ENCODE measurements at places on chromosomes 11 and 22.

DNA sequence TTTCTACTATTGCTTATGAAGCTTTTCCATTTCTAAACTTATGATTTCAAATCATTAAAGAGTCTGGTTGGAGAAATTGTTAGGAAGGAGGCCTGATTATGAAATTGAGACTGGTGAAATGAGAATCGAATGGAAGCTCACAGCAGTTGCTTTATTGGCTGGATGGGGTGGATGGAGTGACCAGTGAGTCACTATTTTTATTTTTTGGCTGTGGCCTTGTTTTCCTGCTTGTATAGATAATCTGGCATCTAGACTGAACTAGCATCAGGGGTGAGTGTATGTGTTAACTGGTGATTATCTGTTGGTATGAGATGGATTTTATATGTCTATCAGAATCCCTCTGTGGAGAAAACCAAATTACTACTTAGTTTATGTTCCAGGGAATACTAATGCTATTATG, 36.2 kb downstream of the UVRAG start:
- no peak for DNase-seq
- H3K4me1 ChIP-seq = no peaks in the 10 kb centered on the region
- H3K4me3 ChIP-seq = no peak overlapping the region
- H3K27me3 ChIP-seq = no peaks in the 10 kb centered on the region
- H3K27ac ChIP-seq = no peak overlapping the region

DNA sequence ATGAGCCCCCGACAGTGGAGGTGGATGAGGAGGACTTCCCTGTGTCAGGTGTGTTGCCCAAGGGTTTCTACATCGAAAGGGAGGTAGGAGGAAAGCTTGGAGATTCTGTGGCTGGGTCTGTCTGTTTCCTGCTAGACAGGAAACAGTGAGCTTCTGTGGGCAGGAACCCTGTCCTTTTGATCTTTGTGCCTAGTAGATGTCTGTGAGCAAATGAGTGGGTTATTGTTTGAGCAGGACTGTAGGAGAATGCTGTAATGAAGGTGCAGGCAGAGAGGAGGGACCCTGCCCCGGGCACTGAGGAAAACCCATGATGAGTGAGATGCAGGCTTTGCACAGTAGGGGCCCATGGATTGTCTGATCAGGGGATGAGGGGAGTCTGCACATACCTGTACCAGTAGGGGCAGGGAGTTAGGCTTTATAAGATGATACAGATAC, 14.0 kb downstream of the USP35 start:
- H3K27me3 ChIP-seq = no peaks in the 10 kb centered on the region
- H3K4me1 ChIP-seq = peaks cover 18% of the 10 kb centered on the region
- peaks cover 6% of the 10 kb centered on the region for H3K36me3 ChIP-seq
- peak overlapping the region; percentile 41 for H3K4me3 ChIP-seq
- peak overlapping the region; percentile 88 for H3K27ac ChIP-seq
- peak; percentile 73 for DNase-seq

DNA sequence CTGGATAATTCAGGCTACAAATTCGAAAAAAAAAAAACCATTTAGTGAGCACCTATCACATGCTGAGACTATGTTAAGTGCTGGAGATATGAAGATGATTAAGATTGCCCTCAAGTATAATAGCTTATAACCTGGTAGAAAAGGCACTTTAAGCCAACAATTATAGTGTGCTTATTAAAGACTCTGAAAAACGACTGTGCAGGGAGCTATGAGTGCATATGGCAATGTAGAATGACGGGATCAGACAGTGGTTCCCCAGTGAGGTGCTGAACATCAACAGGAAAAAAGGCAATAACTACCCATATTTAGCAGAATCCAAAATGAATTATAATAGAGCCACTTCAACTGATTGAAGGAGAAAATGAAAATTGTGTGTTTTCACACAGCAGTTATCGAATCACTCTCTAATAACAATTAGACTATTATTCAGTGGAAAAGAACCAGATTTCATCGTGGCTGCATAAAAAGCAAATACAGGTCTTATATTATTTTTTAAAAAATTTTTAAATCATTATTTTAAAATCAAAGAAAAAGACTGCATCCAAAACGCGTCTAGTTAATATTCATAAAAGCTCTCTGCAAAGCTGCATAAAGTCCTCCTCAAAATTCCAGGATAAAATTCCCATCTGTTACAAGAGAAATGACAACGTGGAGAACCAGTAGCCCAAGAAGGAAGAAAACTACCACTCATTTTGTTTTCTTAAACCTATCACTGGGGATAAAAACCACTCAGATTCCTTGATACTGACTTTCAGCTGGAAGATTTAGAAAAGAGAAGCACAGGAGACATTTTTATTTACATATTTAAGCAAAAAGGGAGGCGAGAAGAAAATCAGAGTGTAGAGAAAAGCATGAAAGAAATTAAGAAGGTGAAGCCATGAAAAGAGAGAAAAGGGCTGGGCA, 1.1 kb downstream of the MTMR2 start:
- no peak overlapping the region for H3K27ac ChIP-seq
- no peaks in the 10 kb centered on the region for H3K36me3 ChIP-seq
- peak overlapping the region; percentile 90 for H3K4me3 ChIP-seq
- peaks cover 5% of the 10 kb centered on the region for H3K4me1 ChIP-seq

- DNase-seq = no peak
- no peak overlapping the region for H3K4me3 ChIP-seq
- no peaks in the 10 kb centered on the region for H3K36me3 ChIP-seq
- no peaks in the 10 kb centered on the region for H3K4me1 ChIP-seq
Observed at GRCh38 chr22:47230251-47230650, 467.8 kb downstream of the TBC1D22A start.

DNA sequence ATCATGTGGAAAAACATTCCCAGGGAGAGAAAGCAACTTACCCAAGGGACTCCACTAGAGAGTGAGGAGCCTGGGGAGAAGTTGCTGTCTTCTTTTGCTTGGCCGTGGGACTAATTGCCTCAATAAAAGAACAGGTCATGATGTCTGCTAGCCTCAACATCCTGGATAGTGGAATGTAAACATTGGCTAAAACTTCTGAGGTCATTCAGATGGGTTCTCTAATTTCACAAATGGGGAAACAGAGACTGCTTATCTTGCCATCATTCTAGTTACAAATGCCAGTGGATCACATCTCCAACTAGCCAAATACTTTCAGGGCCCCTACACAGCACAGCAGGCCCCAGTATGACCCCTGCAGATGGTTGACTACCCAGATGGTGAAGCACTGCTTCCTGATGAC, 28.4 kb upstream of the PAMR1 start:
- H3K4me3 ChIP-seq = no peak overlapping the region
- no peak for DNase-seq
- peaks cover 3% of the 10 kb centered on the region for H3K27me3 ChIP-seq
- H3K4me1 ChIP-seq = no peaks in the 10 kb centered on the region
- H3K27ac ChIP-seq = no peak overlapping the region

DNA sequence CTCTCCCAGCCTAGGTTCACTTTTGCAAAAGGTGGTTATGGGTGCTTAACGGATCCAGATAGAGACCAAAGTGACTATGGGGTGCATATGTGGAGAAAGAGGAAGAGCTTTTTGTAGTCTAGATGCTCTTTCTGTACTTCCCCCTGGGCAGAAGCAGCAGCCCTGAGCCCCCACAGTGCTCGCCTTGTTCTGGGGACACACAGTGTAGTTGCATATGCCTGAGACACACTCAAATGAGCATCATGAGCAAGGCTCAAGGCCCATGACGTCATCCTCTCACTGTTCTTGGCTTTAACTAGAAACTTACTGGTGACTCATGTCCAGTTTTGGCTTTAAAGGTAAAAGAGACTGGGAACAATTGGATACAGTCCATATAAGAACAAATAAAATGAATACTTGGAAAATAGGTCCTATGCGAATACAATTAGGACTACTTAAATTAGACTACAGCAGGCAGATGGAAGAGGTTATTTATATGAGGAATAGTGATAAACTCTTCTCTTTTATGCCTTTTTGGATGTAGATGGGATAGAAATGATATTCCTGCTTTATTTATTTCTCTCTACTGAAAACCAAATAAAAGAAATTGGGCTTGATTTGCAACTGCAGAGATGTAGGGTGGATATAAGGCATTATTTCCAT, 20.1 kb upstream of the PEX26 start:
- no peak overlapping the region for H3K27ac ChIP-seq
- H3K27me3 ChIP-seq = no peaks in the 10 kb centered on the region
- no peaks in the 10 kb centered on the region for H3K4me1 ChIP-seq
- H3K4me3 ChIP-seq = no peak overlapping the region
